ENCODE measurements at places on chromosomes 5 and 9.

DNA sequence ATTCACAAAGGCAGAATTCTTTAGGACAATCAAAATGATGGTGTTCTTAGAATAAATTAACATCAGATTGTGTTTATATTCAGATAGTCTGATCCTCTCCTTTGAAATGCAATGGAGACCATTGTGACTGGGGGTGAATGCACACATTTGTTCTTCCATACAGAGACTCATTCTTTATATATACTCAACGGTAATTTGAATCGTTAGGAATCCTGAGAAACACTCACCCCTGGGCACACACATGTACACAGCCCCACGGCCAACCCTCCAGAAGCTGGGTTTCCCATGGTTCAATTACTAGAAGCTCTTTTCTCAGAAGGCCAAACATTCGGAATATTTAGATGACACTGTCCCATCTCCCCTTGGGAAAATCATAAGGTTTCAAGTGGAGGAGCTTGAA lies 57.5 kb upstream of the EPB41L4B start:
- peak; percentile 82 for DNase-seq

DNA sequence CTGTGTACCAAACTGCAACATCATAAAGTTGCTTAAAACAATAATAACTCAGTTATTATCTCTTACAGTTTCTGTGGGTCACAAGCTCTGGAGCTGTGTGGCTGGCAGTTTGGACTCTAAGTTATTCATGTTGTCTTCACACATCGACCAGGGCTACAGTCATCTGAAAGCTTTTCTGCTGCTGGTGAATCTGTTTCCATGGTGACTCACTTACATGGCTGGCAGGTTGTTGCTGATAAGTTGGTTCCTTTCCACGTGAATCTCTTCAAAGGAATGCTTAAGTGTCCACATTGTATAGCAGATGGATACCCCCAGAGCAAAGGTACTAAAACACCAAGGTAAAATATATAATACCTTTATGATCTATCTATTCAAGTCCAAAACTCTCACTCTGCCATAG lies 44.8 kb upstream of the CYLC2 start:
- no peak for DNase-seq

- no peak for DNase-seq
Measured at GRCh38 chr5:132363431-132364112, 5.9 kb upstream of the SLC22A5 start.

- no peak for DNase-seq
Measured at GRCh38 chr5:157542282-157543000, 33.1 kb downstream of the ADAM19 start.

DNA sequence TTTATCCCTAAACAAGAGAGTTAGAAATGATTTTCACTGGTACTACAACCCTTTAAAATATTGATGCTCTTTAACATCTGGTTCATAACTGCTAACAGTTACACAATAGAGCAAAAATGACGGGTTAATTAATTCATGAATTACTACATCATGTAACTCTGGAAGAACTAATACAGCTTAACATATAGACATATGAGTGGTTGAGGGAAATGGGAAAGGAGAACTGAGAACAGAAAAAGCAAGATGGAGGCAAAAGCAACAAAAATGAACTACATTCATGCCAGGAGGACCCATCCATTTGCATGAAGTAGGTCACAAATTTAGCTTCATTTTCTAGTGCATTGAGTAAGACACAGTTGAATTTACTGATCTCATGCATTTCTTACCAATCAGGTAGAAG lies 61.8 kb downstream of the C9 start:
- DNase-seq, result no peak

DNA sequence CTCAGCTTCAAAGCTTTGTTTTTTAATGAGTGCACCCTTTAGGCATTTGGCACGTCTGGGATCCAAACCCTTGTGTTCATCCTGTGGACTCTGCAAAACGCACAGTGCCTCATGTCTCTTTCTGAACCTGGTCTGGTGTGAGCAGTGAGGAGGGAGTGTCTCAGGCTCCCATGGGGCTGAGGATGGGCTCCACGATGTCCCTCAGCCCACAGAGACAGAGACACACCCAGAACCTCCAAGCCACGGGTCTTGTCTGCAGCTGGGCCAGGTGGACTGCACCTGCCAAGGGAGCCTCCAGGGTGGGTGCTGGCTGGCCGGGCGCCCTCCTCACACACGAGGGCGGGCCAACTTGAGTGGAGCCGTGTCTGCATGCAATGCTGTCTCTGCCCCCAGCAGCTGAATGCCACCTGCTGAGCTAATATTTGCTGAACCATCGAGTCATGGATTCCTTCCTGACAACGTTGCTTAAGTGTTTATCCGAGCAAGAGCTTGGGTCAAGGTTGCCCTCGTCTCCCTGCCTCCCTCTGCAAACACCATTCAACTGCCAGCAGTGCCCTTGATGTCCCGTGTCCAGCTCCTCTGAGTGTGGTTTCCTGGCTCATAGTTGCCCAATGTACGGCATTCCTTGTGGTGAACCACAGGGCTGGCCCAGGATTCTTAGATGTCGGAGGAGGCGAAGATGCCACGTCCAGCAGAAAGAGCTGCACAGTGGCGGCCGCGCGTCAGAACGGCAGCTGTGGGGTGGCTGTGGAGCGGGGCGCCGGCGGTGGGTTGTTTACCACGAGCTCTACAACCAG lies 31.4 kb upstream of the LPCAT1 start:
- DNase-seq, result no peak

DNA sequence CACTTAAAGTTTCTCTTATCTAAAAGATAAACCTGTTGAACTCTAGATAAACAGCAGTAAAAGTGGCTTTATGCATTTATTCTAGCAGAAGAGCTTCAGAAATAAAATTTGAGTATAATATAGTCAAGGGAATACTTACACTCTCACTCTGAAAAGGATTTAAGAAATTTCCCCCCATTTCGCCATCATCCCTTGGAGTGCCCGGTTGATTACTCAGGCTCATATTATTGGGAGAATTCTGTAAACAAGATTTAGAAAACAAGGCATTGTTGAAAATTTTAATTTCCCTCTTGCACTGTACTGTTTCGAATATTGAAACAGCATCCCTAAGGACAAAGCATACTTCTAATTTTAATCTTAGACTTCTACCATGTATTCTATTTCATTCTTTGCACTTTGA lies 34.5 kb upstream of the ACOT12 start:
- no peak for DNase-seq

DNA sequence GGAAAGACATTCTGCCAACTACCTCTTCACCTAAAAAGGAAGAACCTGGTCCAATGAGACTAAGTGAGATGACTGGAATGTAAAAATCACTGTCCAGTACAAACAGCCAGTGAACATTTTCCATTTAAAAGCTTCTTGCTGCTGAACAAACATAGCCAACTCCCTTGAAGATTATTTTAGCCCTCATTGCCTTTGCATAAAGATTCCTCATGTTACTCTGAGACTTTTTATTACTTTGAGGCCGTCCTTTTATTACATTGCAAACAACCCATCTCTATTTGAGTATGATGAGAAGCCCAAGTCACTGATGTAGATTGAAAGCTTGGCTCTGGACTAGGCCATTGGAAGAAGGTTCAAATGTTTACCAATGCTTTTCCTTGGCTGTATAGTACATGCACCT lies 649.8 kb downstream of the CETN3 start:
- no peak for DNase-seq

GRCh38 chr5:99133921-99134320 lies 205.1 kb upstream of the CHD1 start:
- DNase-seq, result no peak

- DNase-seq, result no peak
Measured at GRCh38 chr5:128099944-128100343, 16.4 kb downstream of the SLC12A2 start.

DNA sequence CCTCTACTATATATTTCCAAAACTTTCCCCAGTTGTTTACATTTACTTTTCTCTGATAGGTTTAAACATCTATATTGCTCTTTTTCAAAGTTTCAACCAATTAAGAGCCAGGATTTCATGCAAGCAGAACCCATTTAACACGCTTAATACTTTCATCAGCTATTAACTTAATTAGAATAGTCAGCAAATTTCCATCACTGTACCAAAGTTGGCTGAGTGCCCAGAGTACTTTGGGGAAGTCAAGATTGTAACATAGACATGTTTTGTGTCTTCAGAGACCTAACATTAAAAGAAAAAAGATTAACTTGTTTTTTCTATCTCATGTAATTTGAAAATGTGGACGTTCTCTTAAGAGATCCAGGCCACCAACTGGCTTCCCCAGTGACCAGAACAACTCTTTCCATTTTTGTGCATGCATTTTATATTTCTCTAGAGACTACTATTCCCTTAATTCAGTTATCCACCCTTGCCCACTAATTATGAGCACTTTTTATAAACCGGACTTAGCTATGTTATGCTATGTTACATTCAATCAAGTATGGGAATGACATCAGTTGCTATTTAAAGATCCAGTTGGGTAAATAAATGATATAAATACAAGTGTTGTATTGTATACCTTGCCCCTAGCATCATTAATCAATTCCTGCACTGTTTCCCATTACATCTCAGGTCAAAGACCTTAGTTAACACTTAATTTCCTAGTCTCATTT lies 478.1 kb upstream of the NMUR2 start:
- no peak for DNase-seq

DNA sequence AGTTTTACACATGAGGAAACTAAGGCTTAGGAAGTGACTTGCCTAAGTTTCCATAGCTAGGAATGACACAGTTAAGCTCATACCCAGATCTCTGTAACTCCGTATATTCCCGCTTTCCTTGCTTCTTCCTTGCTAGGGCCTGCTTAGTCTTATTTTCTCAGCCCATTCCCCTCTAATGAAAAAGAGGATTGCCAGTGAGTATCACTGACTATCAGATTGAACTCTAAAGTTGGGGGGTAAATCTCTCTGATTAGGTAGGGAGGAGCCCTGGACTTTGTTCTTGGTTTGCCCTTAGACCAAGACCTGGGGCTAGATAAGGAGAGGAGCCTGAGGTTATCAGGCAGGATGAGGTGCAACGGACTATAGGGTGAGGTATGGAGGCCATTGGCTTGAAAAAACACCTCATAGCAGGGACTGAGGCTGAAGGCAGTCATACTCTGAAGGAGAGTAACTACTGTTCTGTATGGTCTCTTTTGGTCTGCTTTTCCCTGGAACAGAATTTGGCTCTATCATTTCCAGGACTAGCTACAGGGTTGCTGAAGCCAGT lies 2.5 kb downstream of the TRIM32 start:
- DNase-seq, result no peak

DNA sequence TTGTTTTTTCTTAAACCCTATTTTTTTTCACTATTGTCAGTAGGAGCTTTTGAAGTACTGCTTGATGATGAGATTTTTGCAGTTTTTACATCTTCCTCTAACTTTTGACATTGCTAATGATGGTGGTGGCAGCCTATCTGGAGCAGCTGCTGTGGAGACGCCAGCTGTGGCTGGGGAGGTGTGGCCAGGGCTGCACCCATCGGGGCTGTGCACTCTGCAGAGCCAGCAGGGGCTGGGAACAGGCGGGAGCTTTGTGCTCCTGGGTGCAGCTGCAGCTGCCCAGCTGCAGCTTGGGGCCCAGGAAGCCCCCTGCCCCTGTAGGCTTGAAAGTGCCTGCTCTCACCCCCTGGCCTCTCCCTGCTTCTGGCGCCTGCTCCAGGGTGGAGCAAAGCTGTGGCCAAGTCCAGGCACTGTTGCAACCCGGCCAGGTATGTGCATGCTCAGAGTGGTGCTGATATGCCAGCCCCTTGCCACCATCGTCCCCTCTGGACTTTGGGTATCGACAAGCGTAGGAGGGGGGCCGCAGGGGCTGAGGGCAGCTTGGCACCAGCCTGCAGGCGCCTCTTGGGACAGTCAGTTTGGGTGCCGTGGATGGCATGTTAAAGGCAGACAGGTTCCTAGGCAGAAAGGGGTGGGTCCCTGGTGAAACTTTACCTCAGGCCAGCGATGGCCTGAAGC lies 39.2 kb downstream of the FER start:
- no peak for DNase-seq

GRCh38 chr5:57085306-57086081 lies 88.4 kb upstream of the GPBP1 start:
- DNase-seq, result no peak

DNA sequence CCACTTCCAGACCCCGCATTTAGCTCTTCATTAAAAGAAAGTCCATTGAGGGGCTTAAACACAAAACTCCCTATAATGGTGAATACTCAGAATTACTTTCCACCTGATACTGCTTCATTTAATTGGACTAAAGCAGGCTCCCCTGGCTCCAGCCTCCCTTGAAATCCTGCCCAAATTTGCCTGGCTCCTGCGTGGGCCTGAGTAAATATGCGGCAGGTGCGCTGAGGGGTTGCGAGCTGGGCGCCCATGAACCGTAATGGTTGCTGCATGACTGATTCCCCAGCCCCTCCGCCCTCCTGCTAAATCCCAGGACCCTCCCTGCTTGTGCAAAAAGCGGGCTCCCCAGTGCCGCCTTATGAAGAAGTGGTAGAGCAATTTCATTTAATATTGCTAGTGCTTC lies 639.7 kb downstream of the BNC2 start:
- DNase-seq, result no peak

DNA sequence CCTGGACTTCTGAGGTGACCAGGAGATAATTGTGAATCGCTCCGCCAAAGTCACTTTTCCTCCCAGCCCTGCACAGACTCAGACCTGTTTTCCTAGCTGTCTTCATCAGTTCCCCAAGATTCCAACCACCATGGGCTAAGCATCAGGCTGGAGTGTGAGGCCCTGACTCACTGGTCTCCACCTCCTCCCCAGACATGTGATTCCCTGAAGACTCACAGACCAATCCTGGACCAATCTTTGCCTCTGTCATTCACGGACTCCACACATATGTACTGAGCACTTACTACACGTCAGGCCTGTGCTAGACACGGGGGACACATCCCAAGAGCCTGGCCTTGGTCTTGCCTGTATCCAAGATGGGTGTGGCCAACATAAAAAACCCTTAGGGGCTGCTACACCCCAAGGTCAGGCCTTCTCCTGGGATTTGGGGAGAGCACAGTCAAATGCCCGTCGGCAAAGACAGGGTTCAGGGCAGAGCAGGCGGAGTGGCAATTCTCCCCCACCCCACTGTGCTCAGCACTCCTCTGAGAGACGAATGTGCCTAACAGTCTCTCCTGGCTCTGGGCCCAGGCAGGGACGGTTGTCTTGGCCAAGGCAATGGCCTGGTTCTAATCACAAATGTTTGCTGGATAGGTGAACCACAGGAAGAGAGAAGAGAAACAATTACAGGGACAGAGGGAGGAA lies 11.9 kb downstream of the EEIG1 start:
- no peak for DNase-seq

GRCh38 chr5:54307583-54307982 lies 2.8 kb downstream of the ARL15 start:
- no peak for DNase-seq

DNA sequence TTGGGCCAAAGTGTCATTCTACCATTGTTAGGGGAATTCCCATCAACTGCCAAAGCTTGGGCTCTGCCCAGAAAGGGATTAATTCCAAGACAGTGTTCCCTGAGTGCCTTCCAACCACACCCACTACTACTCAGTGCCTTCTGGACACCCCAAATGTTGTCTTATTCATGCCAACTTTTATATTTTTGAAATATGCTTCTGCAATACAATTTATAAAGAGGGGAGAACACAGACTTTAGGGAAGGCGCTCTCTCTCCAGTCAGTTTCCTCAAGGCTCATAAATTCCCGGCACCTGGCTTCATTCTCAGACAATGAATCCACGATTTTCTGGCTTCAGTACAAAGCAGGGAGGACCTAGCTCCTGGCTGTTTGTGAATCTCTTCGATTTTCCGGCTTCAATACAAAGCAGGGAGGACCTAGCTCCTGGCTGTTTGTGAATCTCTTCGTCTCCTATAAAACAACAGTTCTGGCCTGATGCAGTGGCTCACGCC lies 120.1 kb upstream of the MYO10 start:
- no peak for DNase-seq

Data from COLO829 (cell line).